ENCODE measurements at places on chromosomes 7 and 10.

DNA sequence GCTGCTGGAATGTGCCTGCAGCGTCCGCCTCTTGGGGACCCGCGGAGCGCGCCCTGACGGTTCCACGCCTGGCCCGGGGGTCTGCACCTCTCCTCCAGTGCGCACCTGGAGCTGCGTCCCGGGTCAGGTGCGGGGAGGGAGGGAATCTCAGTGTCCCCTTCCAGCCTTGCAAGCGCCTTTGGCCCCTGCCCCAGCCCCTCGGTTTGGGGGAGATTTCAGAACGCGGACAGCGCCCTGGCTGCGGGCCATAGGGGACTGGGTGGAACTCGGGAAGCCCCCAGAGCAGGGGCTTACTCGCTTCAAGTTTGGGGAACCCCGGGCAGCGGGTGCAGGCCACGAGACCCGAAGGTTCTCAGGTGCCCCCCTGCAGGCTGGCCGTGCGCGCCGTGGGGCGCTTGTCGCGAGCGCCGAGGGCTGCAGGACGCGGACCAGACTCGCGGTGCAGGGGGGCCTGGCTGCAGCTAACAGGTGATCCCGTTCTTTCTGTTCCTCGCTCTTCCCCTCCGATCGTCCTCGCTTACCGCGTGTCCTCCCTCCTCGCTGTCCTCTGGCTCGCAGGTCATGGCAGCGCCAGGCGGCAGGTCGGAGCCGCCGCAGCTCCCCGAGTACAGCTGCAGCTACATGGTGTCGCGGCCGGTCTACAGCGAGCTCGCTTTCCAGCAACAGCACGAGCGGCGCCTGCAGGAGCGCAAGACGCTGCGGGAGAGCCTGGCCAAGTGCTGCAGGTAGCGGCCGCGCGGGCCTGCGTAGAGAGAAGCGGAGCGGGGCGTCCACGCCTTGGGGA, 645 bp downstream of the SLC26A4 start:
- peak; percentile 75 for DNase-seq

DNA sequence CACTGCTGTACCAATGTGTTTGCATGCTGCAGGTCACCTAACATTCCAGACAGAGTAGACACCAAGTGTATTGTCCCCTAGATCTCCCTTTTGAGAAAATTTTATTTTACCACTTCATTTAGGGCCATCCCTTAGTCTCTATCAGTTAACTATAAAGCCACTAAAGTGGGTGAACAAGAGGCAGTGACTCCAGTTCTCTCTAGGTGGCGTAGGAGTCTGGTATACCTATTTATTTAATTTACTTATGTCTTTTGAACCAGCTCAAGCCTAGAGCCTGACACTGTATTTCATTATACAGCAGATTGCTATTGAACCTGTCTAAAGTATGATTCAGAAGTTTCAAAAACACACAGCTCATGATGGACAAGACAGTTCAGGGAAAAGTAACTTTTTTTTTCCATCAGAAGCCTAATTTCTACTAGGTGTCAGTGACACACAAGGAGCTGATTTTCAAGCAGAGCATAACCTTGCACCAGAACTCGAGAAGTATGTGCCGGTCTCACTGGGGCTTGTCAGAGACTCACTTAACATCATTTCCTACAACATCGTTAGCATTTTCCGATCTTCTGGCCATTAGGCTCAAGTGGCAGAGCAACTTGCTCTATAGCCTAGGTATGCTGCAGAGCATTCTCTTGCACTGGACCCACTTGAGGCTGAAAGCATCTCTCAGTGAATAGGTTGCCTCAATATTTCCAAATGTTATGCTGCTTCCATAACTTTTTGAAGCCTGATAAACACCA, 175.4 kb downstream of the CDC14C start:
- DNase-seq, result peak; percentile 4

DNA sequence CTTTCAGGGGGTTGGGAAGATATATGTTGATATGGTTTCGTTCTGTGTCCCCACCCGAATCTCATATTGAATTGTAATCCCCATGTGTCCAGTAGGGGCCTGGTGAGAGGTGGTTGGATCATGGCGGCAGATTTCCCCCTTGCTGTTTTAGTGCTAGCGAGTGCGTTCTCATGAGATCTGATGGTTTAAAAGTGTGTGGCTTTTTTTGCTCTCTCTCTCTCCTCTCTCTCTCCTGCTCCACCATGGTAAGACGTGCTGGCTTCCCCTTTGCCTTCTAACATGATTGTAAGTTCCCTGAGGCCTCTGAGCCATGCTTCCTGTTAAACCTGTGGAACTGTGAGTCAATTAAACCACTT, 68.4 kb upstream of the PDZD8 start:
- DNase-seq, result no peak

DNA sequence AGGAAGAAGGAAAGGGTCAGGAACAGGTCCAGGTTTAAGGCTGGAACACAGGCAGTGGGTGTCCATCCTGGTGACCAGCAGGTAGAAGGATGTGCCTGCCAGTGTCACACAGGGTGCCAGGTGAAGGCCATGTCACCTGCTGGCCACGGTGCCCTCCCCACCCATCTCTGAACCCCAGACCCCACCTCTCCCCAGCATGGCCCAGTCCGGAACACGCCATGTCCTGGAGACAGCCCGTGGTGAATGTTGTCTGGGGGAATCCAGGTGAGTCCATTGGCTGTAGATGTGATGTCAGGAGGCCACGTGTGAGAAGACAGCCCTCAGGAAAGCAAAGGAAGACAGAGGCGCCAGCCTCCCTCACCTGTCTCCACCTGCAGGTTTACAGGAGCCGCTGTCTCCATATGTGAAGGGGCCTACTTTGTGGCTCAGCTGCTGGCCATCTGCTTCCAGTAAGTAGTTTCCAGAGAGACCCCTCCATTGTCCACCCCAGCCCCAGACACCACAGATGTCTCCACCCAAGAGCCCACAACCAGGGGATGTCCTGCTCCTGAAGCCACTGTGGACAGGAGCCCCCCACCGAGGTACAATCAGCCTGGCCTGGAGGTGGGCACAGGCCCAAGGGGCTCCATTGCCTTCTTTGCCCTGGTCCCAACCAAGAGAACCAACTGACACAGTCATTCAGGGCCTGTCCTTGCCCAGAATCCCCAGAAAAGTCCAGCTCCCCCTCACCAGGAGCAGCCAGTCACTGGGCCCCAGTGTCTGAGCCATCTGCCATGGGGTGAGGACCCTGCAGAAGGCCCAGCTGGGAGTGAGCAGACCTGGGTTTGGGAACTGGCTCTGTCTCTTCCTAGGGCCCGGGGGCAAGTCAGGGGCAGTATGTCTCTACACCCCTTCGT, 20.7 kb downstream of the TMEM72 start:
- DNase-seq, result no peak

DNA sequence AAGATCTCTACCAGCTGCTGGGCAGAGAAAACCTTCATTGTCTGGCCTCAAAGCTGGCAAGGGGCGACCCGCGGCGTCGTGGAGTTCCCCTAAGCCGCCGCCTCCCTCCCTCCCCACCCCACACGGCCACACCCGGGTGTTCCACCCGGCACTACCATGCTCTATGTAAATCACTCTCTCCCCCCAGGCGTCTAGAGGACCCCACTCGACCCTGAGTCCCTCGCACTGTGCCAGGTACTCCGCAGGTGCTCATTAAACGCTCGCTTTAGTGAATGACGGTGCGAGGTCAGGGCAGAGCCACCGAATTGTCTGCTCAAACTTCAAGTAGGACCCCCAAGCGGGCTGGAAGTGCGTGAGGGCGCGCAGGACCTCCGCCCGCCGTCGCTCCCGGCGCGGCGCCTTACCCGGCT, 628 bp downstream of the PARP12 start:
- no peak for DNase-seq

DNA sequence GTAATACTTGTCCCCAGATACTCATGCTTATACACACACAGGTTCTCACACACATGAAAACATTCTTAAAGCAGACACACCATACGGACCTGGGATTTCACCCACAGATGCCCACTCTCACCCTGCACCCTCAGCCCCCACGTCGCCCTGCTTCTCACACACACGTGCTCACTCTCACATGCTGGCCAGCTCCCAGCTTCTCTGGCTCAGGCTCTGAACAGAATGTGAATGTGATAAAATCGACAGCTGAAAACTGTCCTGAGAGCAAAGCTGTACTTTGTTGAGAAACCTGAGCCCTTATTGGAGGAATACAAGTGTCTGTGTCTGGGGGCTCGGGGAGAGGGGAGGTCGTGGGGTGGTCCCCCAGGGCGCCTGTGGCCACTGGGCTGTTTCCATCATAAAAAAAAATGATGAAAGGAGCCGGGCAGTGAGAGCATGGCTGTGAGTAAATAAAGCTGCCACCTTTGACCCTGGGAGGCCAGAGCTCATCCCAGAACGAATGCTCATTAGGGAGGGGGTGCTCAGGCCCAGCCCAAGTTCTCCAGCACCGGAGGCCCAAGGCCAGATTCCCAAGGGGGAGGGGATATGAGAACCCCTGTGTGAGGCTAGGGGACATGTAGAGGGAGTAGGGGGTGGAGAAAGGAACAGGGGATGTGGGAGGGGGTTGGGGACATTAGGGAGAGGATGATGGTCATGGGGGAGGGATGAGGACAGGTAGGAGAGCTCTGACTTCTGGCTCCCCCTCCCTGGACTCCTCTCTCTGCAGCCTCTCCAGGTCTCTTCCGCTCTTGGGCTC, 18.1 kb upstream of the TLX1 start:
- no peak for DNase-seq

GRCh38 chr10:110852255-110852896, 19.4 kb upstream of the PDCD4 start:
- DNase-seq, result peak; percentile 77

DNA sequence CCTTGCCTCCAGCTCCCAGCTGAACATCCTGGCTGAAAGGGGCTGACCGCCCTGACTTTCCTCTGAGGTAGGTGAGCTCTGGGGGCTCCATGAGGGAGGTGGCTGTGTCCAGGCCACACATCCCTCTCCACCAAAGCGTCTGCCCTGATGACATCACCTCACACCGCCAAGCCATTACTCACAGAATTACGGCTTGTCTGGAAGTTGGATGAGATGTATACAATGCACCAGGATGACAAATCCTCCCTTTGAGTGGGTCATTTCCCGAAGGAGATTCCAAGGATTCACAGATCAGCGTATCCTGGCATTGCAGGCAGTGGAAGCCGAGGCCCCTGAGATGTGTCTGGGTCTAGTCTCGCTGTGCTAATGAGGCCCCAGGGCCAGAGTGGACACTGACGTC, 15.1 kb upstream of the RET start:
- DNase-seq, result no peak

- no peak for DNase-seq
These were observed 60.2 kb downstream of the MAD1L1 start for GRCh38 chr7:2172311-2173188.

- DNase-seq, result no peak
These were observed 42.1 kb downstream of the CUX1 start for GRCh38 chr7:101859411-101860106.

DNA sequence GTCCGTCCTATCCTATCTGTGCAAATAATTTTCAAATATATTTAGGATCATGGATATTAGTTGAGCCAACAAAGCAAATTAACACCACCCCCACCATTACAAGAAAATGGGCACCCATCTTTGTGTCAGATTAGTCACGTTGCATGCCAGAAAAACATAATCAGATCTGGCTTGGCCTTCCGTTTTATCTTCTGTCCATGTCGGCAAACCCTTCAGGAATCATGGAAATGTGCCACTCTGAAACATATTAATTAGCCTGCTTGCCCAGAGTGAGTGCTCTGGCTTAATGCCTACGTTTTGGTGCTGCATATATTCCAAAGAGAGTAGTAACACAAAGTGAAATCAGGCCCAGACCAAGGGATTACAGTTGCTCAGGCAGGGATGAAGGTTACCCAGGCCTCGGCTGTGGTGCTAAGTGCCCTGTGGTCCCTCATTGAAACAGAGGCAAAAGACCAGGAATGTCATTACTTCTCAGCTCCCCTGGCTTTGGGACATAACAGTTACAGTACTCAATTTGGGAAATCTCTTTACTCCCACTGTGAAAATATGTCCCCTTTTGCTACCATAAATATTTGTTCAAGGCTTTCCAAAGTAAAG, 154.0 kb upstream of the LSM8 start:
- no peak for DNase-seq

- DNase-seq, result peak; percentile 36
These were observed 6.2 kb upstream of the CH25H start for GRCh38 chr10:89213191-89213808.

DNA sequence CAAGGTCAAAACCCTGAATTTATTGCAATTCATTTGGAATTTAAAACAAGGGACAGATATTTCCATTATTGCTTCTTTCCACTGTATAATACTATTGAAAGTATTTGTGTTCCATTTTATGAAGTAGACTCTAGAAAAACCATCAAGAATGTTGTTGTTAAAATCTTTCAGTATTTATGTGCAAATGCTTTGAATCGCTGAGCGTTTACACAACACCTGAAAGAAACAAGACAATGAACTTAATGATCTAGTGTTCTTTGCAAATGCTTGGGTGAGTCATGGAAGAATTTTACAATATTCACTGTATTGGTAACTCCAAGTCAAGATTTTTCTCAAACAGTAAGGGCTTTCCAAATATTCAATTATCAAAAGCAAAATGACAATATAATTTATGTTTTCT, 97.1 kb downstream of the VIPR2 start:
- no peak for DNase-seq

GRCh38 chr7:101167645-101168411, 2.5 kb upstream of the VGF start:
- DNase-seq, result no peak

DNA sequence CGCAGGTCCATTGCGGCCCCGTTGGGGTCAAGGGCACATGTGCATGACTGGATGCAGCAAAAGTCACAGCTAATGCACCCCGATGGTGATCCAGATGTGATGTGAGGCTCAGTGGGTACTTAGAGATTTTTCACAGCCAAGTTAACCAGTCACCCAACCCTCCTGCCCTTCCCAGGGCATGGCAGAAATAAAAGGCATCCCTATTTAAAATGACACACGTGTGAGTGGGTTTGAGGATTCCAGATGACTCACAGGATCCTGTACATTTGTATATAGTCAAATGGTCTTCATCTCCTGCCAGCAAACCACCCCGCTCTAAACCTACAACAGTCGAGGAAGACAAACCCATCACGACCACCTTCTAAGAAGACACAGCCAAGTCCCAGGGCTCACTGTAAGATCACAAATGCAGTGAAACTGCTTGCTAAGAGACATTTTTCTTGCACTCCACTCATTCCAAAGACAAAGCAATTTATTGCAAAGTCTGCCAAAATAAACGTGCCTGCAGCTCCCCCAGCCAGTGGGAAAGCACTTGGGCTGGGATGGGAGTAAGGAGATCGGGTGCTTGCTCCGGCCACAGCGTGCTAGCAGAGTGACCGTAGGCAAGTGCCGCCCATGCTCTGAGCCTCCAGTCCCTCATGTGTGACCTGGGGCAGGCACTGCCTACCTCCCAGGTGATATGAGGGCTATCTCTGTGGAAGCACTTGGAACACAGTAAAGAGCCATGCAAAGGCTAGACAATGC, 86.6 kb upstream of the MACROH2A2 start:
- no peak for DNase-seq

GRCh38 chr7:102044984-102045673, 227.7 kb downstream of the CUX1 start:
- no peak for DNase-seq

GRCh38 chr10:13769946-13770345, 183.2 kb downstream of the PRPF18 start:
- no peak for DNase-seq

GRCh38 chr7:71826141-71826540, 586.0 kb downstream of the CALN1 start:
- no peak for DNase-seq

Data from ELF-1 (cell line).